ENCODE measurements at places on chromosomes 2 and 18.
A peak's percentile ranks its signal among the peaks of the same experiment; 100 is the strongest.

- no peak for DNase-seq
Measured at GRCh38 chr2:174994381-174994780, 10.8 kb downstream of the CHN1 start.

DNA sequence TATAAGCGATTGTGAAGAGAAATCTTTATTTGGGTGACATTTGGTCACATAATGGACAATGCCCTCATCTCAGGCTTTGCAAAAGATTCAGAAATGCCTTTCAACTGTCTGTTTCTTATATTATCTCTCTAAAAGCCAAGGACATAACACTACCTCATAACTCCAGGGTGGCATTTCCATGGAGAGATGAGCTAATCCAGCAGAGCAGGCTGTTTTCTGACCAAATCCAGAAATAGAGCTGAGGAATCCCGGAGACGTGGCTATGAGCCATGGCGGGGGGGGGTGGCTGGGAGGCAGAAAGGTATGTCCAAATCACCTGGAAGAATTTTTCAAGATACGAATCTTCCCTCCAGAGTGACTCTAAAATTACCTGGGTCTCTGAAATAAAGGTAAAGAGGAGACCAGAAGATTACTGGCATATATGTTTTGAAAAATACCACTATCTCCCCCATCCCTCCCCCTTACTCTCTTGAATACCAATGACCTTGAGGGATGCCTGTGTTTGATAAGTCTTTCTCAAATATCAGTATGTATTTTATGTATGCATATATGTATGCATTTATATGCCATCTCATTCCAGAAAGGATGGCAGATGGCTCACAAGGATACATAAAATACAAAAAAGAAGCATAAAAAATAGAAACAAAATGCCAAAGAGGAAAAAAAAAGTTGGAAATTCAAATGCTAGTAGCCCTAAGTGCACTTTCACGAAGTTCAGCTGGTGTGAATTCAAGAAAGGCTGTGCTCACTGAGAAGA, 296.0 kb upstream of the MGAT5 start:
- DNase-seq: no peak

- DNase-seq: no peak
Measured at GRCh38 chr18:2939317-2939716, 73.6 kb downstream of the LPIN2 start.

DNA sequence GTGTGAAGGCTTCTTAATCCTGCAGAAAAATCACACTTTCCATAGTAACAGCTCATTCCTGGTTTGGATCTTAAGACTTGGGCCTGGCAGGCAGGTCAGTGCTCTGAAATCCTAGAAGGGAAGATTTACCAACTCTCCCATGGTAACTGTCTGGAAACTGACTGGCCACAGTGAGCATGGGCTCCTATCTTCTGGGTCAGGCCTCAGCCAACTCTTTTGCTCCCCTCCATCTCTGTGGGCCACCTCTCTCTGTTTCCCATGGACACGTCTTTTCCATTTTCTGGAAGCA, 86.7 kb downstream of the ACAA2 start:
- DNase-seq: no peak

GRCh38 chr2:80068038-80068731, 236.4 kb downstream of the LRRTM1 start:
- no peak for DNase-seq

- no peak for DNase-seq
Measured at GRCh38 chr2:129499747-129500146, 479.7 kb upstream of the RAB6C start.

GRCh38 chr2:172513935-172514586, 41.8 kb upstream of the PDK1 start:
- DNase-seq: no peak

GRCh38 chr2:148861367-148861766, 13.7 kb upstream of the KIF5C start:
- no peak for DNase-seq

GRCh38 chr2:230601510-230601909, 111.1 kb upstream of the CAB39 start:
- no peak for DNase-seq

DNA sequence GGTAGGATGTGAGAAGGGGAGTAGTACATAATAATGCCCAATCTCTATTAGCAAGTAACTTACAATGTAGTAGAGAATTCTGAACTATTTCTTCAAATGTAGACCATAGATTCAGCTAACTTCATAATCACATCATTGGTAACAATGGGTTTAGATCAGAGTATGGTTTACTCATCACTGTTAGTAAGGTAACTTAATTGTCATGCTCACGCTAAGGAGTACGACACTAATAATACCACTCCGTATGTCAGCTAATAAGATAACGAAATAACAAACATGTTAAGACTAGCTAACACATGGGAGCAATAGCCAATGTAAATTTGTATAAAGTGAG, 56.4 kb upstream of the CCDC141 start:
- no peak for DNase-seq

GRCh38 chr2:170152421-170152820, 25.5 kb upstream of the MYO3B start:
- DNase-seq: no peak

GRCh38 chr2:159938395-159938794, 124.0 kb downstream of the PLA2R1 start:
- DNase-seq: no peak

- DNase-seq: no peak
Measured at GRCh38 chr2:54966165-54966832, 84.0 kb downstream of the RTN4 start.

- DNase-seq: no peak
Measured at GRCh38 chr2:45904946-45905631, 253.6 kb downstream of the PRKCE start.

- no peak for DNase-seq
Measured at GRCh38 chr2:180562378-180562777, 418.0 kb upstream of the UBE2E3 start.

DNA sequence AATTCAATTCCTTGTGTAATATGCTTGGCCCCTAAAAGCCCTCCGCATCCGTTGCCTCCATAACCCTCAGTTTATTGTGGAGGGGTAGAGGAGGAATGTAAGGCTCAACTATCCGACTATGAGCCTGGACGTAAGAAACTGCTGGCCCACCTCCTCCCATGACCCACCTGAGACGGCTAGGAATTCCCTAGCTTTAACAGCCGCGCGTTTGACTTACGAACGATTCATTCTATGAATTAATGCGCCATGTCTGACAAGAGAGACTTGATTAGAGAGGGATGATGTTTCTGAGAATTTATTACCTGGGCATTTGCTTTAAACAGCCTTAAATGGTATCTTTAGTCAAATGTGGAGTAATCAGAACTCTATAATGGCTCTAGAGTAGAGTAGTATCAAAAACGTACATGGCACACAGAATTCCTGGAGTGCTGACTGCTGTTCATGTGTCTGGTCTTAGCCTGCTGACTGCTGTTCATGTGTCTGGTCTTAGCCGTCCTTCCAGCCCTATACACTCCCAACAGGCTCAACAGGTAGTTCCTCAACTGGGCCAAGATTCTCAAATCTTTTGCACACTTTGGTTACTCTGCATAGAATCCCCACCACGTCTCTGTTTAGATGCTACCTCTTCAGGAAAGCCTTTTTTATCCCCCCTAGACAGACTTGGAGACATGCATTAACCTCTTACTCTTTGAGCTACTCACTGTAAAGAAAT, 899 bp upstream of the GFPT1 start:
- no peak for DNase-seq

- no peak for DNase-seq
Measured at GRCh38 chr2:219419331-219420197, 1.4 kb downstream of the DES start.

- DNase-seq: no peak
Measured at GRCh38 chr2:195967336-195967735, 101.3 kb downstream of the DNAH7 start.

GRCh38 chr2:240455272-240455646, 19.8 kb downstream of the GPC1 start:
- DNase-seq: no peak

DNA sequence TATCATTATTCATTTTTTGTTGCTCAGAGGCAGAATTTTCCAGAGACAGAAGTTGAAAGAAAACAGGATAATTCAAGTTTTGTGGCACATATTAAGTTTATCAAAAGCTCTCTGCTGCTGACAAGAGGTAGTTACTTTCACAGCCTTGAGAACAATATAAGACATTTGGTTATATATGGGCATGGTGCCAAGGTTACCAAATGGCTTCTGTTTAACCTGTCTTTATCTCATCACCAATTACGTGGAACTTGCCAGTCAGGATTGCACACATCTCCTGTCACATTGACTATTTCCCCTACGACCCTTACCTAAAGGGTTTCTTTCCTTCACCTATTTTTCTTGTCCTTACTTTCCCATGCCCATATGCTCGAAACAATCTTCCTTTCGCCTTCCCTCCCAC, 35.9 kb downstream of the KLF7 start:
- DNase-seq: peak; percentile 15

DNA sequence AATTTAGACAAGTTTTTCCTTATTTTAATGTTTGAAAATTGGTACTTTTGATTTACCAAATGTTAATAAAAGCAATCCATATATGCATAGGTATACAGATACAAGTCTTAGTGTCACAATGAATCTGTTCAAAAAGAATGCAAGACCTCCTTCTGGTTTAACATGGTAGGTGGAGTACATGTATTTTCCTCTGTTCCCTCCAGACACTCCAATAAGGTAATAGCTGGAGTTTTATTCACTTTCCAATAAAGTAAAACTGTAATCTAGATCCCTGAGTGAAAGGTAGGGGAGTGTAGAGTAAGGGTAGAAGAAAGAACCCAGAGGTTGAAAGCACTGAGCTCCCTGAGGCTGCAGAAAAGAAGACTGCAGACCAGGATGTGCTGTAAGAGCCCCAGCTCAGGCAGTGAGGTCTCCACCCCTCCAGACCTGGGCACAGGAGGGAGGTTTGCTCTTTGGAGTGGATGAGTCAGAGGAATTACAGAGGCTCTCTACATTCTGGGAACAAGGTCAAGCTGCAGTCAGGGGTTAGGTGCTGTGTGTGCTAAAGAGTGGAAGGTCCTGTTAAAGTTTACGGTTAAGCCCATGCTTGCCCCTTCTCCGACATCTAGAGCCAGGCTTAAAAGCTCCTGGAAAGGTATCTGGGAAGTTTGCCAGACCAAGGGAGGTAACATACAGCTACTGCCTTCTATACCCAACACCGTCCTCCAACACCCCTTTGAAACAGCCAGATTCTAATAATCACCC, 27.6 kb upstream of the STAT1 start:
- DNase-seq: no peak

DNA sequence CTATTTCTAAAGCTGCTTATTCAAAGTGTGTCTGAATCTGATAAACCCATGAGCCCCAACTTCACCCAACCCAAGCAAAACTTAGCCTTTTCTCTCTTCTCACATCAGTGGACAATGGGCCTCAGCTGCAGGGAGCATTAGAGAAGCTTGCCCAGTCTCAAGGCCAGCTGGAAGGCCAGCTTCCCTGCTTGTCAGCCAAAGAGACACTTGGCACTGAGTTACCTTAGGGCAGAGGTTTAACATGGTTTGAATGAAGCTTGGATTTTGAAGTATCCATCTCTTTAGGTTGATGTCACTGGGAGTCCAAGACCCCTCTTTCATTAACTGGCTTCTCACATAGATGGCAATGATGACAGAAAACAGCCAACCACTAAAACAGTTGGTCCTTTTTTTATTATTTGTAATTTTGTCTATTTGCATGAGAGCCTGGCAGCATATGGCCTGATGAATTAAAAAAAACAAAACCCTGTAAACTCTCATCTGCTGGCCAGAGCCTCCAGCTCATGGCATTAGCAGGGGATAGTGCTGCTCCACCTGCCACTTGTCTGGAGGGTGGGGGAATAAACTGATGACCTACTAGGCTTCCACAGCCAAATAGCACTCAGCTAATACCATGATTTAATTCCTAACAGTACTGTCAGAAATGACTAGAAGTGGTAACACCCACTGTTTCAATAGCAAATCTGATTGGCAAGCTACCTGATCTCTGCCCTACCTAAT, 137.0 kb downstream of the UBE2E3 start:
- peak; percentile 29 for DNase-seq

- DNase-seq: no peak
Measured at GRCh38 chr2:105399207-105399861, 483 bp upstream of the FHL2 start.

DNA sequence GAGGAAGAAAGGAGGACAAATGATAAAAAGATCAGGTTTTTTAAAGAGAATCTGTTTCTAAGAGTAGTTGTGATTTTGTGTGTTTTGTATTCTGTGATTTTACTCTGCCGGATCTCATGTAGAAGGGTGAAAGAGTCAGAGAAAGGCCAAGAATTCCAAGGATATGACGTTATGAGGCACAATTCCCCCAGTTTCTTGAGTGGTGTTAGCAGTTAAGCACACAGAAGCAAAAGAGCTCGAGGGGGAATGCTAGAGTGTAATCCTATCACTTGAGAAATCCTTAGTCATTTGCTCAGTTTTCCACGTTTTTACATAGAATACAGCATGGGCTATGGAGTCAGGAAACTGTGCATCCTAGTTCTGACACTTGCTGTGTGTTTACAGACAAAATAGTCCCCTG, 34.8 kb downstream of the METTL4 start:
- no peak for DNase-seq

GRCh38 chr18:48000701-48001100, 70.2 kb upstream of the SMAD2 start:
- DNase-seq: no peak

DNA sequence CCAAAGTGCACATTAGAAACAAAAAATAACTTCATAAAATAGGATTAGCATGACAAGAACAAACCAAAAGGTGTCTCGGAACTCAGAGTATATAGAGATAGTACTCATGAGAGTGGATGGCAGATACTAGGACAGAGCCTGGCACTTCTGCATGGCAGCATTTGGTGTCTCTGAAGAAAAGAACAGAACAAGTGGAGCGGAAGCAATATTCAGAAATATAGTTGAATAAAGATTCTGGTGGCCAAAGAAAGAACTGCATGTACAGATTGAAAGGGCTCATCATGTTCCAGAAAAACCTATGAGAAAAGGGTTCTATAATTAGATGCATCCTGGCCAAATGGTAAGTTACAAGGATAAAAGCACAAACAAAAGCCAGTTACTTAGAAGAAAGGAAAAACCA, 90.9 kb downstream of the CCDC138 start:
- DNase-seq: no peak

- no peak for DNase-seq
Measured at GRCh38 chr2:61379521-61379920, 91.4 kb downstream of the USP34 start.

DNA sequence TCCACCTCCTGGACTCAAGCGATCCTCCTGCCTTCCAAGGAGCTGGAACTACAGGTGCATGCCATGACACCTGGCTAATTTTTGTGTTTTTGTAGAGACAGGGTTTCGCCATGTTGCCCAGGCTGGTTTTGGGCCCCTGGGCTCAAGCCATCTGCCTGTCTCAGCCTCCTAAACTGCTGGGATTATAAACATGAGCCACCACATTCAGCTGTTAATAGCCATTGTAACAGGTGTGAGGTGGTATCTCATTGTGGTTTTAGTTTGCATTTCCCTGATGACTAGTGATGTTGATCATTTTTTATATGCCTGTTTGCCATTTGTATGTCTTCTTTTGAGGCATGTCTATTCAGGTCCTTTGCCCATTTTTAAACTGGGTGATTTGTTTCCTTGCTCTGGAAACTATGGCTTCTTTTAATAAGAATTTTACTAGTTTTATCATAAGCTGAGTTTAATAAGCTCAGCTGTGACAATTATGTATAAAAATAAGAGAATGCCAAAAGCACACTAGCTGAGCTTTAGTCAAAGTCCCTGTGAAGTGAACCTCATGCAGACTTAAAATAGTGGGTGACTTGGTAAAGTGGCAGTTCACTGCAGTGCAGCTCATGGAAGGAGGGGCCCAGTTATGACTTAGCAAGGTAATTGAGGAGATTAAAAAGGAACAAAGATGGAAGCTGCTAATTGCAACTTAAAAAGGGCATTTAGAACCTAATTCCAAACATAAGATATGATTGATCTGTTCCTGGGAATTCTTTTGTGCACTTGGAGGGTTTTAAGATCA, 465.1 kb downstream of the TGIF1 start:
- no peak for DNase-seq

- no peak for DNase-seq
Measured at GRCh38 chr2:98547092-98547790, 61.1 kb downstream of the COA5 start.

Data from DMS 273 treated with DMSO at 0.1 percent for 48 hours (cell line).